LoVo (cell line): ENCODE measurements at places on chromosomes 1 and 21.

DNA sequence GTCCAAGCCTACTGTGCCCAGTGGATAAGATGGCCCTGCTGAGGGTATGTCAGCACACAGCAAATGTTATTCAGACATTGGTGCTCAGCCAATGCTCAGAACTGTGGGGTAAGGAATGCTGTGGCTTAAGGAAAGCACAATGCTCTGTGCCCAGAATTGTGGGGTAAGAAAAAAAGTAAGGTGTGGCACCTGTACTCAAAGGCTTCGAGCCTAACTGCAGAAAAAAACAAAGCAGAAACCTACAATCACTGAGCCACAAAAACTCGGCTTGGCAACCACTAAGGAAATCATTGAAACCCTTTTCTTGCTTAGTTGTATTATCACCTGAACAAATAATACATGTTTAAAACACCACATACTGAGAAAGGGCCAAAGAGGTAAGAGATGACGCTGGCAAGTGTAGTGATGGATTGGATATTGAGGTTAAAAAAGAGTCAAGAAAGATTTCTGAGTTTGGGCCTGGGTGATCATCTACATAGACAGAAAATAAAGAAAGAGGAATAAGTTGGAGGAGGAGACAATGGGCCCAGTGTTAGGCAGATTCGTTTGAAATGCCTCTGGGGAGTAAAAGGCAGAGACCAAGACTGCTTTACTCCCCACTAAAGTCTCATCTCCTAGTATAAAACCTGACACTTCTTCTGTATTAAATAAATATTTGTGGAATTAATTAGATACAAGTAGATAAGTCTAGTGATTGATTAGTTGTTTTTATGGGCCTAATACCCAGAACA, 25.9 kb upstream of the ATP1A1 start:
- DNase-seq = no peak

DNA sequence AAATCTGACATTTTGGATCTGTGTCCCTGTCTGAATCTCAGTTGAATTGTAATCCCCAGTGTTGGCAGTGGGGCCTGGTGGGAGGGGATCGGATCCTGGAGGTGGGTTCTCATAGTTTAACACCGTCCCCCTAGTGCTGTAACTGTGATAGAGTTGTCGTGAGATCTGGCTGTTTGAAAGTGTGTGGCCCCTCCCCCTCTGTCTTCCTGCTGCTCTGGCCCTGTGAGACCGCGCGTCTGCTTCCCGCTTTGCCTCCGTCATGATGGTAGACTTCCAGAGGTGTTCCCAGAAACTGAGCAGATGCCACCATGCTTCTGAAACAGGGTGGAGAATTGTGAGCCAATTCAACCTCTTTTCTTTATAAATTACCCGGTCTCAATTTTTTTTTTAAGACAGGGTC, 25.0 kb downstream of the AGPAT3 start:
- DNase-seq = no peak

- DNase-seq = no peak
These were observed 43.7 kb downstream of the SYT6 start for GRCh38 chr1:114109981-114110380.

GRCh38 chr1:40979241-40980067, at the start of gene CTPS1:
TSS of gene CTPS1 (plus strand) at chr1:40979696. CDS start at chr1:40983291, 3,595 bp downstream.
- peak; percentile 91 for DNase-seq

DNA sequence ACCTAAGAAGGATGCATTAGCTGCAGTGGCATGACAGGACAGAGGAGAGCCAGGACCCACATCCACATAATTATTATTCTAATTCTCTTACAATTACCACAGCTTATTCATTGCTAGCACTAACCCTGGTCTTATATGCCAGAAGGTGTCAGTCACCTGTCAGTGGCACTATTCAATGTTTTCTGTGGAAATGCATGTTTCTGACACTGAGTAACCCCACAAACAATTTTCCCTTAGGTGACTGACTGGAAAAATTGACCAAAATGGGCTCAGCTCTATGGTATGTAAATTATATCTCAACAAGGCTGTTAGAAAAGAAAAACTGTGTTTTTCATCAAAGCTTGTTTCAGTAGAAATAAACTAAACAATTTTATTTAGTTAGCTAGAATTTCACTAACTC, 117.9 kb upstream of the KRTAP19-8 start:
- no peak for DNase-seq

GRCh38 chr1:108190001-108190634, 10.0 kb downstream of the SLC25A24 start:
- DNase-seq = no peak

DNA sequence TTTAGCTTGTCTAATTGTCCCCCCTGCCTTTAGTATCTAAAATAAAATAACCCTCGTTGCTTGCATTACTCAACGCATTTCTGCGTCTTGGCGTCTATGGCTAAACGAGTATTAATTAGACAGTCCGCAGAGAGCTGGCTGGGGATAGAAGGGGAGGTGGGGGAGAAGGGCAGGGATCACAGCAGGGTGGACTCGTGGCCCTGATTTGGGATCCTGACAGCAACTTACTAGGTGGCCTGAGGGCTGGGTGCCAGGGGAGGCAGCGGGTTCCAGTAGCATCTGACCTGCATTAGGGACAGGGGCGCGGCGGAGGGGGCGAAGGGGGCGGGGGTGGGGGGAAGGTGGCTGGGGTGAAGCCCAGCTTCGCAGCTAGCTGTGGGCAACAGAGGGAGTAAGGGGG, 1.1 kb upstream of the BACE2 start:
- DNase-seq = no peak
